ENCODE measurements at places on chromosomes 5 and 9.

DNA sequence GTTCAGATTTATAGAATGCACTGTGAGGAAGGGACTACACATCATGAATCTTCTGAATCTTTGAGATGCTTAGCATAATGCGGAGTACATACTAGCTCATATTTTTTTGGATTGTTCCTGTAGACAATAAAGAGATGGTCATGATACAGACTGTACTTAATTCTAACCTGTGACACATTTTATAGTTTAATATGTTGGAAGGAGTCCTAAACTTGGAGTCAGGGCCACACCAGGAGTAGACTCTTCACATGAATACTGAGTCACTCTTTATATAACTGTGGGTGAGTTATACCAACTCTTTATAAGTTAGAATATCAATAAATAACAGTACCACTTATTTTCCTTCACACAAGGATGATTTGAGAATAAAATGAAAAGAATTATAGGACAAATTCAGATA lies 16.9 kb downstream of the C9orf85 start:
- no peak for DNase-seq

DNA sequence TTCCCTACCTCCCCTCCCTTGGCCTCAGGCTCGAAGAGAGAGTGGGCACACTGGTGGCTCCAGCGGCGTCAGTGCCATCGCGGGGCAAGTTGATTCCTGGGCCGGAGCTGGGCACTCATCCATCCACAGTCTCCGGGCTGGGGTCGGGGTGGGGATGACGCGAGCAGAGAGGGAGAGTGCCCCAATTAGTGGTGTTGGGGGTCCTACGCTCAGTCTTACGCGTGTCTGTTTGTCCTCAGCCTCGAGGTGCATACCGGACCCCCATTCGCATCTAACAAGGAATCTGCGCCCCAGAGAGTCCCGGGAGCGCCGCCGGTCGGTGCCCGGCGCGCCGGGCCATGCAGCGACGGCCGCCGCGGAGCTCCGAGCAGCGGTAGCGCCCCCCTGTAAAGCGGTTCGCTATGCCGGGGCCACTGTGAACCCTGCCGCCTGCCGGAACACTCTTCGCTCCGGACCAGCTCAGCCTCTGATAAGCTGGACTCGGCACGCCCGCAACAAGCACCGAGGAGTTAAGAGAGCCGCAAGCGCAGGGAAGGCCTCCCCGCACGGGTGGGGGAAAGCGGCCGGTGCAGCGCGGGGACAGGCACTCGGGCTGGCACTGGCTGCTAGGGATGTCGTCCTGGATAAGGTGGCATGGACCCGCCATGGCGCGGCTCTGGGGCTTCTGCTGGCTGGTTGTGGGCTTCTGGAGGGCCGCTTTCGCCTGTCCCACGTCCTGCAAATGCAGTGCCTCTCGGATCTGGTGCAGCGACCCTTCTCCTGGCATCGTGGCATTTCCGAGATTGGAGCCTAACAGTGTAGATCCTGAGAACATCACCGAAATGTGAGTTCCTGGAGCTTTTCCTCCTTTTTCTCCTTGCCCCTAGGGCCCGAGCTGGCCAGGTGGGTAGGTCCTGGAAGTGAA lies 861 bp downstream of the NTRK2 start:
- no peak for DNase-seq

DNA sequence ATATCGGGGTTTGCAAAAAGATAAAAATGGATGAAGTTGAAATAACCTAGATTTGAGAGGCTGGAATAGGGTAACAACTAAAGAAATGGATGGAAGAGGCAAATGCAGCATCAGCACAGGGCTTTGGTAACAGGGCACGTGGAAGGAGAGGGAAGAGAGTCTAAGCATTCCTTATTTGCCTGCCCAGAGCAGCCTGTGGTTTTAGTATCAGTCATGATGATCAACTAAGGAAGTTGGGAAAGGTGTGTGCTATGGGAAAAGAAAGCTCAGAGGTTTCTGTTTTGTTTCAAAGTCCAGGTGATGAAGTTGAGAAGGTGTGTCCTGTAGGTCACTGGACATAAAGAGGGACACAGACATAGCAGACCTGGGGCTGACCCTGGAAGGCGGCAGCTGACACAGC lies 28.8 kb downstream of the GAS1 start:
- no peak for DNase-seq

GRCh38 chr5:174552428-174552827 lies 172.0 kb upstream of the MSX2 start:
- DNase-seq = no peak
